ENCODE measurements at places on chromosomes 6 and 20.

- no peak for DNase-seq
Measured at GRCh38 chr6:119467488-119468081, 118.0 kb upstream of the MAN1A1 start.

DNA sequence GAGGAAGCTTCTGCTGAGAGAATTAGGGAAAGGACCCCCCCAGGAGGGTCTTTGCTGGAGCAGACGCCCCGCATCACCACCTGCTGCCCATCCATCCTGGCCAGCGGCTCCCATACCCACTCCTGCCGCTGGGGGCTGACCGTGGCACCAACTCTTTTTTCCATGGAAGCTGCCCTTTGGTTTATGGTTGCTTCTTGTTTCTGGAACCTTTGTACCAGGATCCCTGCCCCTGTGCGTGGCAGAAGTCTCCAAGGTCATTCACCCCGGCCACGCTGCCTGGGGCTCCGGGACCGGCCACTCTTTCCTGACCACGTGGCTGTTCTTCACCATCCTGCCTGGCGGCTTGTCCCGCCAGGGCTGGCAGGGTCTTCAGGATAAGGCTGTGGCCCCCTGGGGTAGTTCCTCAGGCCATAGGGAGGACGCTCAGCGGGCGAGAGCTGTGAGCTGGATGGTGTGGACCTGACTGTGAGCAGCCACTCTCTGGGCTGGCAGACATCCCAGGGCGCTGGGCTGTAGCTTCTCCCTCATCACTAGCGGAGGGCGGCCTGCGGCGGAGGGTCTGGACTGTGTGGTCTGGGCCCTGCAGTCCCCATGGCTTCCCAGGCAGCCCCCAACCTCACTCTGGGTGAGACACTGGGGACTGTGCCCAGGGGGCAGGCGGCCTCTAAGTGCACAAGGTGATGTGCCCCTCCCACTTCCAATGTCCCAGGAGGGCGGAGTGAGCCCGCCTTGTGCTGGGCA is 22.8 kb upstream of the RBBP8NL start:
- no peak for DNase-seq

DNA sequence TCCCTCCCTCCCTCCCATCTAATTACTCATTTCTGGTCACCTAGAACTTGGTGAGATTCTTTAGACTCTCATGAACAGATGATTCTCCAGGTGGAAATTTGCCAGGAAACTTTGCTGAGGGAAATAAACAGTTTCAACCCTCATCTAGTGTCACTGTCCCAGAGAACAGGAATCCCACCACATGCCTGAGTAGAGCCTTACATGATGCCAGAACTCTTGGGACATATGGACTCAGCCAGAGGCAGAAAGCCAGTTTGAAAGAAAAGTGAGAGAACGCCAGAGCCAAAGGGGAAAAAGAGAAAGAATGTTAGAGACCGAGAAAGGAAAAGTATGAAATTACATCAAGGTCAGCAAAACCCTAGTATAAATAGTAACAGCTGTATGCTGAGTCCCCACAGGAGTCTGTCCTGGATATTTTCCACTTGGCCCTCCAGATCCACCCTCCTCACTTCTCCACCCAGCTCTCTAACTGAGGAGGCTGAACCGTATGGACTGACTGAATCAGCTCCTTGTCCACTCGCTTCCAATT is 127.5 kb upstream of the COL21A1 start:
- DNase-seq = no peak

- no peak for DNase-seq
Measured at GRCh38 chr6:34243131-34243771, 5.6 kb downstream of the SMIM29 start.

DNA sequence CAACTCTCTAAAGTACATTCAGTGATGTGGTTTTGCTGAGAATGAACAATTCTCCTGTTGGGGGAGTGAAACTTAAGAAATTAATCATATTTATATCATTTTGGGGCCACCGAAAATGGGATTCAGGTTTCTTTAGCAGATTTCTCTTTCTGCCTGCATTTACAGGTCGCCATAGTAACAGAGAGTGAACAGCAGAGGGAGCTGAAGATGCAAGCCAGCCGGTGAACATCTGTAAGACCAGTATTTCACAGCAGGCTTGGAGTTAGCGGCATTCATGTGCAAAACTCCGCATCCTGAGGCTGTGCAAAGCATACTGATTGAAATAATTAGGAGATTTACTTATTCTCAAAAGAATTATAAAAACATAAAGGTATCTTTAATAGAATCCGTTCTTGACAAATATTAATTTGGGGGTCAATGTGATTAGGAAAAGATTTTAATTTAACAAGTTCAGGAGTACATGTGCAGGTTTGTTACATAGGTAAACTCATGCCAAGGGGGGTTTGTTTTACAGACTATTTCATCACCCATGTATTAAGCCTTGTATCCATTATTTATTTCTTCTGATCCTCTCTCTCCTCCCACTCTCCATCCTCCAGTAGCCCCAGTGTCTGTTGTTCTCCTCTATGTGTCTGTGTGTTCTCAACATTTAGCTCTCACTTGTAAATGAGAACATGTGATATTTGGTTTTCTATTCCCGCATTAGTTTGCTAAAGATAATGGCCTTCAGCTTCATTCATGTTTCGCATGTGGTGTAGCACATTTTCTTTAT is 17.8 kb upstream of the HSF2 start:
- DNase-seq = no peak

GRCh38 chr6:32176476-32177182 is 745 bp upstream of the AGPAT1 start:
- DNase-seq = no peak

DNA sequence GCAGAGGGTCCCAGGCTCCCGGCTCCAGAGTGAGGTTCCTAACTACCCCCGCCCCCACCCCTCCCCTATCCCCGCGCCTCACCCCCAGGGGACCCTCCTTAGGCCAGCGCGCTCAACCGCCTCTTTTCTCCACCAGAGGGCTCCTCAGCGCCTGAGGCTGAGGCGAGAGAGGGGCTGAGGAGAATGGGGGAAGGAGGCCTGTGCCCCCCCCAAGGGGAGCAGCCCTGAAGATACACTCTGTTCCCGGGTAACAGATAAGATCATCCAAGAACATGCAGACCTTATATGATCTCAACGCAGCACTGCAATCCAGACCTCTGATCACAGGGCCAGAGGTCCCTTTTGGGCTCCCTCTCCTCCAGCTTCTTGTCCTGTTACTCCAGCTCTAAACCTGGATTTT is 43.3 kb upstream of the MRPS10 start:
- DNase-seq = no peak

GRCh38 chr6:3876866-3877265 is 27.7 kb downstream of the FAM50B start:
- no peak for DNase-seq

- DNase-seq = no peak
Measured at GRCh38 chr20:63573647-63574131, 350 bp downstream of the HELZ2 start.

- DNase-seq = no peak
Measured at GRCh38 chr6:74284284-74284683, 588.3 kb downstream of the CD109 start.

GRCh38 chr6:112713402-112713801 is 366.3 kb downstream of the RFPL4B start:
- no peak for DNase-seq

DNA sequence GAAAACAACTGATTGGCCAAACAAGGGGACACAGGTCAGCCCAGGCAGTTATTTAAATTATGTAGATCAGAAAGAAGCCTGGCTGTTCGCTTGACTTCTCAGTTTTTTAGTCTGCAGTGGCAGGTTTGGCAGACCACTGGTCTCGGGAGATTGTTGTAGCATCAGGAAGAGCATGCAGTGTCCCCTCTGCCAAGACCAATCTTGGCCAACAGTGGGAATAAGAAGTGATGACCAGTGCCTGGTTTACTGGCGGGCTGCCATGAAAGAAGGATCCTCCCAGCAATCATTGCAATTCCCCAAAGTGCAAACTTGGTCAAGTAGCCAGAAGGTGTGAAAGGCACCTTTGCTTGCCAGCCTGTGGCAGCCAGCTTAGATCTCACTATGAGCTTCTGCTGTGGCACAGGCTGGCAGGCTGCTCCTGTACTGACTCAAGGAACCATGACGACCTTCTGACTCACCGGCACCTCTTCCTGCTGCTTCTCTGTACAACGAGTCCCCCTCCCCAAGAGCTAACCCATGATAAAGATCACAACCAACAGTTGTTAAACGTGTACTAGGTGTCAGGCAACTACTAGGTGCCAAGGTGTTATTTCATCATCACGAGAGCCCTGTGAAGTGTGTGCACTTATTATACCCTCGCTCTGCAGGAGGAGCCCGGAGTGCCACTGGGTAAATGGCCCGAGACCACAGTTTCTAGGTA is 76.8 kb upstream of the DUSP22 start:
- no peak for DNase-seq

GRCh38 chr20:22531756-22532155 is 52.6 kb downstream of the FOXA2 start:
- DNase-seq = no peak

GRCh38 chr20:57491373-57491772 is 33.6 kb downstream of the CTCFL start:
- DNase-seq = no peak

DNA sequence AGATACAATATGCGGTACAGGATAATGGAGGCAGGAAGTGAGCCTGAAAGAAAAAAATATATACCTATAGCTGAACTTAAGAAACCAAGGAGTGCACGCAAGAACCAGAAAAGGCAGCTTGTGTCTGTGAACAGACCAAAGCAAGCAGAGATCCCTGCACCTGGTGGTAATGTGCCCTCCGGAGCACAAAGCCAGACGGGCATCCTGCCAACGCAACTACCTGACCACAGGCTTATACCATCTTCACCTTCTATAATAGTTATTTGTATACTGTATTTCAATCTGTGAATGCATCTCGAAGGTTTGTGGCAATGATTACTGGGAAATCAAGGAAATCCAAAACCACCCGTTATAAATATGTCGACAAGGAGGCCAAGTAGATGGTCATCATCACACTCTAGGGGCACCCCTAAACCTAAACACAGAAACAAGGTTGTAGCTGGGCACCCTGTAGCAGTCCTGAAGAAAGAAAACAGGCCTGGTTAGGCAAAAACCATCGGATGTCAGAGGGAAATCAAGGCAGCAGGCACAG is 801 bp downstream of the FBXL4 start:
- DNase-seq = no peak

- no peak for DNase-seq
Measured at GRCh38 chr20:58763076-58763475, 70.5 kb downstream of the NPEPL1 start.

- no peak for DNase-seq
Measured at GRCh38 chr6:24718449-24719124, 367 bp downstream of the C6orf62 start.

DNA sequence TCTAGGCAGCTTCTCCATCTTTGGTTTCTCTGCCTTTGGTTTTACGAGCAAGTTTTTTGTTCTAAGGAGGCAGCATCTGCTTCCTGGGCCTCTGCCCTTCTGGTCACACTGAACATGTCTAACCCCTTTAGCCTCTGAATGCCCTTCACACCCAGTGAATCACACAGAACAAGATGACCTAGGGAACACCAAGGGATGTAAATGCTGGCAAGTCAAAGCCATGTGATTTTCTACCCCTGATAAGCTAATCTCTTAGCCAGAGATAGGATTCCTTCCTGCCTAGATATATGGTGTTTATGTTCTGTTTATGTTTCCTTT is 7.2 kb upstream of the BPIFB6 start:
- no peak for DNase-seq

- no peak for DNase-seq
Measured at GRCh38 chr6:159726255-159726917, 920 bp upstream of the WTAP start.

DNA sequence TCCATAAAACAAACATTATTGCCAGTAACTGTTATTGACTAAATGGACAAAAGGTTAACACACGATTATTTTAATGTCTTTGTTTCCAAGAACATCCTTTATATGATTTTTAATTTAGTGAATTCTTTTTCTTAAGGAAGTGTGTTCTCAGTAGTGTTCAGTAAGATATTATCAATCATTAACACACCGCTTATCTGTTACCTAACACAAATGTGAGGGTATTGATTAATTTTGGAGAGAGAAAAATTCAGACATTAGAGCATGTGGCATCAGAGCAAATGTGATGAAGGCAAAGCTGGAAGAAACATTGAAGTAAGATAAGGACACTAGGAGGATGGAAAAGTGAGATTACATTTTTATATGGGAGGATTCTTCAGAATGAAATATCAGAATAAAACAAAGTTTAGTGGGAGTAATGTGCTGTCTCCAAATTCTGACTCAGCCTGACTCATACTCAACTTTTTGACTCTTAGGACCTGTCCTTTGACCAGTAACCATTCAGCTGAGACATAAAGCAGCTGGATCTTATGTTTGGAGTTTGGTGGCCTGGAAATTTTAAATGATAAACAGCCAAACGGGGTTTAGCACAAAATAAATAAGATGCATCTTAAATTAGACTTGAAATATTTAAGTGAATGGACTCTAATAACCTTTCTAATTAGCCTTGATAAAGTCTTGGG is 348.6 kb downstream of the CD109 start:
- no peak for DNase-seq

Measured in GM12864 (cell line).